ENCODE measurements at places on chromosomes 5 and 9.

DNA sequence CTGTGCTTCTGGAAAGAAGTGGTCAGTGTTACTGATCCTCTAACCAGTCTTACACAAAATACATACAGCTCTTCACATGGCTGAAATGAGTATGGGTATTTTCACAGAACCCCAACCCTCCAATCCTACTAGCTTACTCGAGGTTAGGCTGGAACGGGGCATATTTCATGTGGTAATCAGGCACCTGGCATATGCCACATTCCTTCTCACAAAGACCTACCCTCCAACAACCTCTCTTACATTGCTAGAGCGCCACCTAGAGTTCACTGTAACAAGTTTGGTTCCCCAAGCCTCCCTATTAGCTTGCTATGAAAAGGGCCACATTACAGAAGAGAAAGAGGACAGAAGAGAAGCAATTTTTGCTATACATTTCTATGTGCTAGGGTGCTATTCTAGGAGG, 597.3 kb downstream of the PRELID2 start:
- no peak for DNase-seq

GRCh38 chr5:113574417-113574816, 60.9 kb downstream of the YTHDC2 start:
- no peak for DNase-seq

DNA sequence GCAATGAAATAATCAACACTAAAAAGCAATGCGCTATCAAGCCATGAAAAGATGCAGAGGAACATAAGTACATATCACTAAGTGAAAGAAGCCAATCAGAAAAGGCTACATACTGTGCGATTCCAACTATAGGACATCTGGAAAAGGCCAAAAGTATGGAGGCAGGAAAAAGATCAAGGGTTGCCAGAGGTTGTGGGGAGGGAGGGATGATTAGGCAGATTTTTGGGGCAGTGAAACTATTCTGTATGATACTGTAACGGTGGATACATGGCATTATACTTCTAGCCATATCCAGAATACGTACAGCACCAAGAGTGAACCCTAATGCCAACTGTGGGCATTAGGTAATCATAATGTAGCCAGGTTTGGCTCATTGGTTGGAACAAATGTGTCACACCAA, 50.0 kb upstream of the FAM120AOS start:
- DNase-seq: no peak

DNA sequence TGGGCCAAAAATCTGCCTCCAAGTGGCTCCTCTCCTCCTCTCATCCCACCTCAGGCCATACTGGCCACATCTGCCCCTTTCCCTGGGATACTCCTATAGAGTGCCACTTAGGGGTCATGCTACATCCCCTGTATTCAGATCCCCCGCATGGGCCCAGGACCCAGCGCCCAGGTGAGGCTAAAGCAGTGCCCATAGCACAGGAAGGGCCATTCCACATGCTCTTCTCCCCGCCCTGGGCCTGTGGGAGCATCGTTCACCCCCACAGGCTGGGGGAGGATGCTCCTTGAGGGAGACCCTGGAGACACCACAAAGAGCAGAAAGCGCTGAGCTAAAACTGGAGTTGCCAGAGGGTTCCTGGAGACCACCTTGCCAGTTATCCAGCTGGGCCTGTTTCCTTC, 52.5 kb upstream of the SLC25A51 start:
- no peak for DNase-seq

GRCh38 chr9:134329576-134329855, 3.3 kb downstream of the RXRA start:
- no peak for DNase-seq

DNA sequence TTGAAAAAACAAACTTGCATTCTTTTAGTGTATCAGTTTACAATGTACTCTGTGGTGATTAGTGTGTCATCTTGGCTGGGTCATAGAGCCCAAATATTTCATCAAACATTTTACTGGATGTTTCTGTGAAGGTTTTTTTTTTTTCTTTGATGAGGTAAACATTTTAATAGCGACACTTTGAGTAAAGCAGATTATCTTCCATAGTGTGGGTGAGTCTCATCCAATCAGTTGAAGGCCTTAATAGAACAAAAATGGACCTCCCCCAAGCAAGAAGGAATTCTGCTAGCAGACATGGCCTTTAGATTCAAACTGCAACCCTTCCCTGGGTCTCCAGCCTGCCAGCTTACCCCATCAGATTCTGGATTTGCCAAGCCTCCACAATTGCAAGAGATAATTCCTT, 72.5 kb downstream of the FSTL4 start:
- no peak for DNase-seq

DNA sequence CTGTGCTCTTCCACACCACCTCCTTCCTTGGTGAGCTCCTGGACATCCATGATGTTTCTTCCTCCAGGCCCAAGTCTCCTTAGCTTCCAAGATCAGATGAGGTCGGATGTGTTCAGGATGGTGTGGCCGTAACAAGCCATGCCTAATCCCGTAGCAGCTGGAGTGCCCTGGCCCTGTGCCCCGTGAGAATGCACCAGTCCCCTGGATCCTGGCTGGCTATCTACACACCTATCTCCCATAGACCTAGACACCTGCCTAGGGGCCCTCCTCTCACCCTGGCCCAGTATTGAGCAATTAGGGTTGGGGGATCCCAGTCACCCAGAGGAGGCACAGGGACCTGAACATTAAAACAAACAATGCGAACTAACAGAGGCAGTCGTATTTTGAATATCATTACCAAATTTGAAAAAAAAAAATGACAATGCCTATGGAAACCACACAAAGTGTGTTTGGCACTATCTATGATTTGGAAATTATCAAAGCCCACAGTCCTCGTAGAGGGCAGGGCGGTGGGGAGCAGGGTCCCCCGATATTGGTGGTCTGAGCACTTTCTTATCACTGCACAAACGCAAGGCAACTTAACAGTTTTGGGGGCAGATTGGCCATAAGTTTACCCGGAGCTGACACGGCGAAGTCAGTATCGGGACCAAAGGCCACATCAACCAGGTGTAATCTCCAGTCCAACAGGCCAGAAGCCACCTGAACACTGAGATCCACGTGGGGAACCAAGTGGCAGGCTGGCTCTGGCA, 13.2 kb downstream of the ENG start:
- no peak for DNase-seq

GRCh38 chr5:57009811-57010210, 57.9 kb upstream of the MIER3 start:
- DNase-seq: no peak

- DNase-seq: no peak
These were observed 51.0 kb upstream of the BRINP1 start for GRCh38 chr9:119420231-119420630.
